ENCODE measurements at places on chromosomes 13 and 19. TPM values are rescaled to one million over a fixed set of nuclear protein-coding genes. Genes with fewer than 3 reads are reported as not detected.

CNFN gene
- polyA plus RNA-seq: 13.5 TPM

SIGLEC12 gene
- polyA plus RNA-seq: 5.1 TPM

TJP3 gene
- 73.4 TPM for polyA plus RNA-seq

CEACAM3 gene
- 0.36 TPM for polyA plus RNA-seq

DNA sequence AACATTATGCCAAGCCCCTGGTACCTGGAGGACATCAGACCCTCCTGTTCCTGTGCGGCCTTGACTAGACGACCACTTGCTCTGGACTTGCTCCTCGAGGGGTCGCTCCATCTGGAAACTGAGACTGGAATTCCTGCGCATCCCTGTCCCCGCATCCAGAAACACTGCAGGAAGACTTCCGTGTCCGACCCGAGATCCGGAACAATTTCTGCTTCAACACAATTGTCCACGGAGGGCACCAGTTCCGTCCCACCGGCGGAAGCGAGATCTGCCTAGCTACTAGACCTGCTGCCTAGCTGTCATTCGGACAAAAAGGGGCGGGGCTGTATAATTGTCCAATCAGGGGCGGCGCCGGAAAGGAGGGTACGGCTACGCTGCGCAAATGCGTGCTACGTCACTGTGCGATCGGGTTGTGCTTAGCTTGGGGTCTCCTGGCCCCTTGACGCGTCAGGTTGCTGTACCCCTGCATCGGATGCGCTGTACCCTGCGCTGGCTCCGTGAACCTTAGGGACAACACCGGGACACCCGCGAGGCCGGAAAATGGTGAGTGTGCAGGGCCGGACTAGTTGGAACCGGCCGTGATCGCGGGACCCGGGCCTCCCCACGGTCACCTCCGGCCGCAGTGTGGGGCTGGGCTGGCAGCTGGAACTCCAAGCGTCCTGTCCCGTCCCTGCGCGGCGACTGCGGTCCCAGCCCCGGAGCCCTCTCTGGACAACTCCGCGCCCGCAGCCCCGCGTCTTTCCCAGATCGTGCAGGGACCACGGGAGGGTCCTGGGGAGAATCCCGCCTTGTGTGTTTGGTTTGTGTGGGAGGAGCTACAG, at the start of the genes ZNF490 and ZNF791:
Gene ZNF490 (minus strand): TSS at position 274 of the 821 bp plus-strand sequence. CDS start 133 bp downstream, at position 141.
Gene ZNF791 (plus strand): TSS at position 381 of the 821 bp plus-strand sequence. CDS start 160 bp downstream, at position 541.
- no peaks in the 10 kb centered on the region for H3K4me1 ChIP-seq
- peaks cover 20% of the 10 kb centered on the region for H3K36me3 ChIP-seq
- H3K27me3 ChIP-seq: no peaks in the 10 kb centered on the region
- H3K27ac ChIP-seq: peak within 1 kb of the TSS; percentile 100

DNA sequence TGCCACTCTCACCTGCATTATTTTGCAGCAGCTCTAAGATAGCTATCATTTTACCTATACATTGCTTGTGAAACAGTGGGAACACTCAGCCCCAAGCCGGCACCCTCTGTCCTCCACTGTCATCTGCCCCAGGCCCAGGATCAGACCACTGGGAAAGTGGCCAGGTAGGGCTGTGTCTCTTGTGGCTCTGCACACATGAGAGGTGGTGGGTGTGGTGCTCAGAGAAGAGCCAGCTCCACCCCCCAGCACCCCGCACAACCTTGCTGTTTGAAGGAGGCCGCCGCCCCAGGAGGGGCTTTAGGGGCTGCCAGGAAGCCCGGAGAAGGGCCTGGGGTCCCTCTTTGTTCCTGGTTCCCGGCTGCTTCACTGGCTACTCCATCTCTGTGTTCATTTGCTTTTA, 26.6 kb downstream of the PPP1R37 start:
- peaks cover 52% of the 10 kb centered on the region for H3K4me1 ChIP-seq
- no peak overlapping the region for H3K27ac ChIP-seq
- no peak for DNase-seq
- H3K36me3 ChIP-seq: peaks cover 7% of the 10 kb centered on the region

DNA sequence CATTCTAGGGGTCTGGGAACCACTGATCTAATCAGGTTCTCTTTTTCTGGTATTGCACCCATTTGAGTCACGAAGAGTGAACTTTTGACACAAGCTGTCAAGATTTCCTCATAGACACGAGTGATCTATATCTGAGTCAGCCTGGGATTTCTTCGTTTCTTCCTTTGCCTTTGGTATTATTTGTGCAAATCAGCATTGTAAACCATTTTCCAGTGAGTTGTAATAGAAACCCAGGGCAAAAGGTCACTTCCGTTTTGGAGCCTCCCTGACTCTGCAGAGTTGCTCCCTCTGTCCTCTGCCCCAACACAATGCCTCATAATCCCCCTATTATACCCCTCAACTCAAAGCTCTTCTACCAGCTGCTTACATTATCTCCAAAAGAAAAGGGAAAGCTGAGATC, 615.1 kb downstream of the EFNB2 start:
- no peak overlapping the region for H3K4me3 ChIP-seq
- peaks cover 24% of the 10 kb centered on the region for H3K4me1 ChIP-seq
- no peaks in the 10 kb centered on the region for H3K27me3 ChIP-seq
- no peaks in the 10 kb centered on the region for H3K36me3 ChIP-seq
- H3K27ac ChIP-seq: peak overlapping the region; percentile 64

GRCh38 chr13:58767566-58767965, 1136.0 kb downstream of the PCDH17 start:
- H3K4me3 ChIP-seq: no peak overlapping the region
- H3K4me1 ChIP-seq: no peaks in the 10 kb centered on the region
- H3K27me3 ChIP-seq: no peaks in the 10 kb centered on the region

- H3K36me3 ChIP-seq: no peaks in the 10 kb centered on the region
- H3K27me3 ChIP-seq: no peaks in the 10 kb centered on the region
- H3K4me1 ChIP-seq: no peaks in the 10 kb centered on the region
- H3K27ac ChIP-seq: no peak overlapping the region
- no peak overlapping the region for H3K4me3 ChIP-seq
- no peak for DNase-seq
These were observed 1660.4 kb upstream of the MIR17HG start for GRCh38 chr13:89687066-89687465.

Measured in large intestine (tissue), 12 donors.